ENCODE measurements at places on chromosomes 6 and 20. TPM values are rescaled to one million over a fixed set of nuclear protein-coding genes. Genes with fewer than 3 reads are reported as not detected.

The ADAT2 gene
- total RNA-seq = 6.0 TPM

The SLC24A3 gene
- total RNA-seq = 30.7 TPM

The SYCP2 gene
- 11.0 TPM for total RNA-seq

The HLA-DQA1 gene
- total RNA-seq = 1.9 TPM

DNA sequence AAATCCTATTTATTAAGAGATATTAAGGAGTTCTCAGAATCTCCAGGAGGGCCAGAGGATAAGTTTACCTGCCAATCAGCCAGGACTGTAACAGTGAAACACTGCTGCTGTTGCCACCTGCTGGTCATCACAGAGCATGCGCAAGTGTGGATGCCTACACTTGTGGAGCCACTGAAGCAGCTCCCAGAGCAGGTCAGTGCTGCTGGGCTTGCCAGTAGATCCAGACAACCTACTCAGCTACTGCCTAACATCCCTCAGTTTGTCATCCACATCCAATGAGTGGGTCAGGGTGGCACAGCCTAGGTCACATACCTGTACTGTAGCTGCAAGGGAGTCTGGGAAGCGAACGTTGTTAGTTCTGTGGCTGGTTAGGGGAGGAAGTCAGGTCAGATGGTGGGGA is 18.3 kb upstream of the NHSL1 start:
- no peaks in the 10 kb centered on the region for H3K36me3 ChIP-seq
- H3K4me1 ChIP-seq = peaks cover 8% of the 10 kb centered on the region
- H3K4me3 ChIP-seq = no peak overlapping the region
- H3K27ac ChIP-seq = no peak overlapping the region
- no peak for DNase-seq

DNA sequence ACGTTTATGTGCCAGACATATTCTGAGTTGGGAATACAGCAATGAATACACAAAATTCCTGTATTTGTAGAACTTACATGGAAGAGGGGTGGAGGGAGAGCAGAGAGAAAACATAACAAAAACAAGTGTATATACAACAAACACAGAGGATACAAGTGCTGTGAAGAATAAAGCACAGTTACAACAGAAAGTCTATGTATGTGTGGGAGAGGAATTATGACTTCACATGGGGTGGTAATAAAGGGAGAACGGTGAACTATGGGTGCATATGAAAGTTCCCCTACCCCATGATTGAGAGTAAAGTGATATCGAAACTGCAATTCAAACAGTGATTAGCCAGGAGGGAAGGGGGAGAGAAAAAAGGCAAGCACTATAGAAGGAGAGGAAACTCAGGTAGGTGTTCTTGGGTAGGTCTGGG is 24.6 kb downstream of the HBS1L start:
- DNase-seq = no peak
- H3K36me3 ChIP-seq = peaks cover 4% of the 10 kb centered on the region
- no peak overlapping the region for H3K4me3 ChIP-seq
- no peaks in the 10 kb centered on the region for H3K27me3 ChIP-seq
- no peak overlapping the region for H3K27ac ChIP-seq
